ENCODE measurements at places on chromosomes 11 and 22. TPM values are rescaled to one million over a fixed set of nuclear protein-coding genes. Genes with fewer than 3 reads are reported as not detected.

PGR gene
- 22.4 TPM for total RNA-seq

MS4A10 gene
- not detected for total RNA-seq

NF2 gene
- total RNA-seq: 37.1 TPM

ARVCF gene
- total RNA-seq: 95.0 TPM

PNPLA5 gene
- total RNA-seq: not detected

GDPD4 gene
- not detected for total RNA-seq

ADM2 gene
- total RNA-seq: 0.14 TPM

TRIM21 gene
- total RNA-seq: 29.8 TPM

PARVG gene
- total RNA-seq: 34.9 TPM

USP2 gene
- total RNA-seq: 0.68 TPM

MUC5AC gene
- 45.9 TPM for total RNA-seq

OTOG gene
- not detected for total RNA-seq

FGF19 gene
- not detected for total RNA-seq

IGSF9B gene
- 67.1 TPM for total RNA-seq

RTN4R gene
- total RNA-seq: 7.4 TPM

EFCAB6 gene
- total RNA-seq: 2.5 TPM

ASCC2 gene
- 31.0 TPM for total RNA-seq

SYCE3 gene
- not detected for total RNA-seq

Data from thoracic aorta (tissue), 2 donors.